NCI-H2081 treated with DMSO at 0.1 percent for 48 hours (cell line): ENCODE measurements at places on chromosomes 6 and 20.
A peak's percentile ranks its signal among the peaks of the same experiment; 100 is the strongest.

DNA sequence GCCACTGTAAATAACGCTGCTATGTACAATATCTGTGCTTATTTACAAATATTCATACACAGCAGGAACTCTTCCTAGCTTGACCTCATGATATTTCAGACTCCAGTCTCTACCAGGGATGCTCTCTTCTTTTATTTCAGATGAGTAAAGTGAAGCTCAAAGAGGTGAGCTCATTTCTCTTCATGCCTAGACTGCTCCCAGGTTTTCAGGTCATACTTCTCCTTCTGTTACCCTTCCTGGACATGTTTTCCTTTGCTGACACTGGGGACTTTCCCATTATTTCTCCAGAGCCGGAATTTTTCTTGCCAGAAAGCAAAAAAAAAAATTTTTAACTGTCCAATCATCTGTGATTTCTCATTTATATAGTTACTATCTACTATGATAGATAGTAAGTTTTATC, 147.2 kb upstream of the DST start:
- no peak for DNase-seq

GRCh38 chr6:134908906-134909516, 40.9 kb downstream of the ALDH8A1 start:
- DNase-seq, result no peak

DNA sequence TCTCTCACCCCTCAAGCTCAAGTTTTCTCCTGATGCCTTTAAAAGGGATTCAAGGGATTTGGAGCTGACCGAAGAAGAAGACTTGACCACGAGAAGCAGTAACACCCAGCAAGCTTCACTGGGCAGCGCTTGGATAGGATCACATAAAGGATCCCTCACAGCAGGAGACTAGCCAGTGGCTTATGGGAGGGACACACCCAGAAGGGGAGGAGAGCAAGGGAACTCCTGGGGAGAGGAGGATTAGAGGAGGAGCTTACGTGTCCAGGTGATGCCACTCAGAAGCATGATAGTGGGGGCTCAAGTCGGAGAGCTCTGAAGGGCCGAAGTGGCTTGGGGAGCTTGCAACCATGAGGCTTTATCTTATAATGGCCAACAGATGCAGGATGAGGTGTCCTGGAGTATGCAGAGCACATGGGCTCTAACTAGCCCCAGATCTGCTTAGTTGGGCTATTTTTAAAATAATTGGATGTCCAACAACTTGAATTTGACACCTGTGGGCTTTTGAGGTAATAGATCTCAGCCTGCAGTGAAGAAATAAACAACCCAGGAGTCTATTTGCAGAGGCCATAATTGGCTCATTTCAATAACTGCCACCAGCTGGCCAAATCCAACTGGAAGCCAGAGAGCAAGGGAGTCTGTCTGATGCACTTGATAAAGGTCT, 137.9 kb upstream of the EXOC2 start:
- DNase-seq, result peak; percentile 10

GRCh38 chr6:163324688-163325389, 89.7 kb upstream of the QKI start:
- DNase-seq, result no peak

DNA sequence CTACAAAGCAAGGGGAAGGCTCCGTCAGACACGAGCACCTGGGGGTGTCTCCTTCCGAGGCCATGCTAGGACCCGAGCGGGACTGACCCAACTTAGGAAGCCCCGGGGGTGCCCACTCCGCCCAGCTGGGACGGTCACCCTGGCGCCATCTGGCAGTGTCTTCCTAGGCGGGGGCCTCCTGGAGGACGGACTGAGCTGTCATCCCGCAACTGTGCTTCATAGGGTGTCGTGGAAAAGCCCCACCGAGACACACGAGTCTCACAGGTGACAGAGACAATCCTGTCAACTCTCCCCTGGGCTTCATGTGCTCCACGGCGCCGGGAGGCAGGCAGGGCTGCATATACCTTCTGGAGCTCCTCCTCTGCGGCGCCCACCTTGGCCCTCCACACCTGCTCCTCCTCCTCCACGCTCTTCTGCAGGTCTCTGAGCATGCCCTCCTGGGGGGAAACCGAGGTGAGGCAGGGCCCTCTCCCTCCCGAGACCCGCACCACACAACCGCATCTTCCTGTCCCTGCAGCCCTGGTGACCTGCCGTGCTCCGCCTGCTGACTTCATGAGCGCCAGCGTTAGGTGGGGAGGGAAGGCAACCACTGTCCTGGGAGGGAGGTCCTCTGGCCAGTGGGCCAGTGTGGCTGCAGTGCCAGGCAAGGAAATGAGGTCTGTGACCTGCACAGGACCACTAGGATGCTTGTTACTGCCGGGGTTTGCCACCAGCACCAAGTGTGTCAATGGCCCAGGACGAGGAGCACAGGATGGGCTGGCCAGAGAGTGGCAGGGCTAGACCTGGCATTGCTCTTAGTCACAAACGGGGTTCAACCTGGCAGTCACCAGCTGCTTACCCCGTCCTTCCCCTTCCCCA, 50.7 kb downstream of the DSTN start:
- no peak for DNase-seq

GRCh38 chr6:95227351-95227750, 350.0 kb upstream of the MANEA start:
- no peak for DNase-seq

- DNase-seq, result no peak
Observed at GRCh38 chr6:156925026-156925425, 147.8 kb downstream of the ARID1B start.

DNA sequence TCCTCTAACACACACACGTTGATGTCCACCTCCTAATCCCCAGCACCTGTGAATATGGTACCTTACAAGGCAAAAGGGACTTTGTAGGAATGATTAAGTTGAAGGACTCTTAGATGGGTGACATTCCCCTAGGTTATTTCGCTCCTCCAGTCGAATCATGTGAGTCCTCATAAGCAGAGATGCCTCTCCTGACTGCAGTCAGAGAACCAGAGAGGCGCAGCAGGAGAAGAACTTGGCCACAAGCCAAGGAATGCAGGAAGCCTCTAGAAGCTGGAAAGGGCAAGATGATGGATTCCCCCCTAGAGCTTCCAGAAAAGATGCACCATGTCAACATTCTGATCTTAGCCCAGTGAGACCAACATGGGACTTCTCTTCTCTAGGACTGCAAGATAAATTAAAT, 133.1 kb upstream of the PTPRT start:
- no peak for DNase-seq

- no peak for DNase-seq
Observed at GRCh38 chr20:63067266-63067635, 60.5 kb upstream of the BHLHE23 start.

GRCh38 chr20:49446808-49447207, 35.7 kb downstream of the KCNB1 start:
- DNase-seq, result no peak

GRCh38 chr6:44487586-44487985, 100.1 kb downstream of the CDC5L start:
- DNase-seq, result no peak

DNA sequence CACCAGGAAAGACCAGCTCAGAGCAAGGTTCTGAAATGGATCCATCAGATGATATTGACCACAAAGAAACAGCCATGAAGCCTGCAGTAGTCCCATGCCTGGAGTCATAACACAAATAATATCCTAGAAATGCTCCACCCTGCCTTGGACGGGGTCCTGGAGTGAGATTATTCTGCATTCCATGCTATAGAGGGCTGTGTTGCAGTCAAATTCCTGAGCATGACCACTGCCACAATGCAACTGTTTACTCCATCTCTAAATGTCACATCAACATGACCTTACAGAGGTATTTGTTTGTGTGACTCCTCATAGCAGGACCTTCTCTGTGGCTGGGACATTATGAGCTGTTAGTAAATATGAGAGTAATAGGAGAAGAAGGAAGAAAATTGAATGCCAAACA, 257.5 kb upstream of the TCF21 start:
- no peak for DNase-seq

DNA sequence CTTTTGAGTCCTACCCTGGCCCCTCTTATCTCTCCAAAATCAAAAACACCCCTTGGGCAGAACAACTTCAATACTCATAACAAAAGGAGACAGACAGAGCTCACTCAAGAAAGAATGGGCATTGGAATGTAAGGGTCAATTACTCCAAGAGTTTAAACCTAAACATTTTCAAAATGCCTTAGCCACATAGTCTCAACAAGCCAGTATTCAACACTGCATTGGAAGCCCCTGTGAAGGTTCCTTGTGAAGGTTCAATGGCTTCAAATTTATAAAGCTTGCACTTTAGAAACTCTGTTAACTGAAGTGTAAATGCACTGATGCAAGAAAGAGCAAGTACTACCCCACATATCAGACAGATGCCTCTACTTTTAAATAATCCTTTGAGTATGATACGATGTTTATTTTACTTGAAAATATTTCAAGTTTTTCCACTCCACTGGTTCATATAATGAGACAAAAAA, 139.1 kb upstream of the LAMP5 start:
- no peak for DNase-seq

DNA sequence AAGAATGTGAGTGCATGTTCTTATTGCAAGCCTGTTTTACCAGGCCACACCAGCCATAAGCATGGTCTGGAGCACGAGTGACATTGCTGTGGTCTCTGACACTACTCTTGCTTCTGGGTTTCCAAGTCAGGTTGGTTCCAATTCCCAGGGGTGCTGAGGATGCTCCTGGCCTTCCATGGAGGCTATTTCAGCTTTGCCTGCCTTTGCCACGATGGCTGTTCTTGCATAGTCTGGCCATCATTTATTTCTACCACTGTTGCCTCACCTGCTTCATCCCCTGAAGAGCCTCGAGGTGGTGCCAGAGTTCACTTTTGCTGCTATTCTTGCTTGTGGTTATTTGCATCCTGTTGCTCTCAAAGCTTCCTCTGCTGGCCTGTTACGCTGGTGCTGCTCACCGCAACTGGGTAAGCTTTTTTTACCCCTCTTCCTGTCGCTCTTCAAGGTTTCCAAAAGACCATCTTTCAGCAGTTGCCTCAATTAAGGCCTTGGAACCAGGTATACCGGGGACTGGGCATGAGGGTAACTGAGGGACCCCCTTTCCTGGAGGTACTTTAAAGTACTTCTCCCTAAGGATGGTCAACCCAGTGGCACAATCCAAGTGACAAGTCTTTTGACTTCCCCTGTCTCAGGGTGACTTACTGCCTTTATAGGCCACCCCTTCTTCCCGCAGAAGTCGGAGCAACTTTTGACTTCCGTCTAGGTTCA, 64.5 kb downstream of the AKAP7 start:
- no peak for DNase-seq

DNA sequence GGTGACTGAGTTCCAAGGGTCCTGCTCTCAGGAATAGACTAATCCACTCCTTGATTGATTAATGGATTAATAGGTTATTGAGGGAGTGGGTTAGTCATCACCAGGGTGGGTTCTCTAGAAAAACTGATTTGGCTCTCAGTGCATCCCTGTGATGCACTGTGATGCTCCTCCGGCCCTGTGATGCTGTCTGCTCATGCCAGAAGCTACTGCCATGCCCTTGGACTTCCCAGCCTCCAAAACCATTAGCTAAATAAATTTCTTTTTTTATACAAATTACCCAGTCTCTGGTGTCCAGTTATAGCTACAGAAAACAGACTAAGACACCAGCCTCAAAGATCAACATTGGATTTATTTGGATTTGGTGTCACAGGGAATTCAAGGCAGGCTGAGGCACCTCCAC, 40.4 kb upstream of the CST7 start:
- DNase-seq, result no peak

DNA sequence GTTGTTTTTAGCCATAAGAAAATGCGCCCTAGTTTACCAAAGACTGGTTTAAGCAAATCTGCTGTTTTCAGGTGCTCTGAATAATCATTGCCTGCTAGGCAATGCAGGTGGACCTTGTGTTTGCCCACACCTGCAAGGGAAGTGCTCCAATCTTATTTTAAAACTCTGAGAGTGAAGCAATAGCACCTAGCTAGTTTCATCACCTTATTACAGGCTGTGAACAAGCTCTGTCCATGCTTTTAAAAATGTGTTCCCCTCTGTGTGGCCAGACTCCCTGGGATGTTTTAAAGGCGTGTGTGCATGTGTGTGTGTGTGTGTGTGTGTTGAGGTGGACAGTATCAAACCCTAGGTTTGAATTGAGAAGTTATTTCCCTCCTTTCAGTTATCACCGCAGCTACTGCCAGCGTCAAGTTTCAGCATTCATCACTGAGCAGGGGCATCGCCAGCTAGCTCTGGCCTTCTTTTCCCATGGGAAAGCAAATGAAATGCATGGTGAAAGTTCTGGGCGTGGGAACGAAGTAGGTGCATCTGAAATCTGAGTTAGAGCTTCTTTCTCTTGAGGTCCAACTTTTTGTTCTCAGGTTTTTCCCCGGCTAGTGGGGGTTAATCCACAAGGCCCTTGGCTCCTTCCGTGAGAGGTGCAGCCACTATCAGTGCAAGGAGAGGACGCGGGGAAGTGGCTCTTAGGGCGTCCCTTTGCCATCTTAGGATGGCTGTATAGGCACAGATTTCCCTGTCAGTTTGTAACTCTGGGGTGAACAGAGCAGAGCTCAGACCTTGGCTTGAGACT, 30.8 kb downstream of the DUSP22 start:
- no peak for DNase-seq

GRCh38 chr6:82584194-82584695, 220.6 kb downstream of the TPBG start:
- no peak for DNase-seq

GRCh38 chr6:84050408-84050807, 16.8 kb downstream of the MRAP2 start:
- DNase-seq, result no peak
